Fibroblast of gingiva (primary cell): ENCODE measurements at places on chromosomes 2 and 18.
A peak's percentile ranks its signal among the peaks of the same experiment; 100 is the strongest.

- peak; percentile 85 for DNase-seq
Observed at GRCh38 chr2:121527009-121527682, 3.5 kb upstream of the RNU4ATAC start.

DNA sequence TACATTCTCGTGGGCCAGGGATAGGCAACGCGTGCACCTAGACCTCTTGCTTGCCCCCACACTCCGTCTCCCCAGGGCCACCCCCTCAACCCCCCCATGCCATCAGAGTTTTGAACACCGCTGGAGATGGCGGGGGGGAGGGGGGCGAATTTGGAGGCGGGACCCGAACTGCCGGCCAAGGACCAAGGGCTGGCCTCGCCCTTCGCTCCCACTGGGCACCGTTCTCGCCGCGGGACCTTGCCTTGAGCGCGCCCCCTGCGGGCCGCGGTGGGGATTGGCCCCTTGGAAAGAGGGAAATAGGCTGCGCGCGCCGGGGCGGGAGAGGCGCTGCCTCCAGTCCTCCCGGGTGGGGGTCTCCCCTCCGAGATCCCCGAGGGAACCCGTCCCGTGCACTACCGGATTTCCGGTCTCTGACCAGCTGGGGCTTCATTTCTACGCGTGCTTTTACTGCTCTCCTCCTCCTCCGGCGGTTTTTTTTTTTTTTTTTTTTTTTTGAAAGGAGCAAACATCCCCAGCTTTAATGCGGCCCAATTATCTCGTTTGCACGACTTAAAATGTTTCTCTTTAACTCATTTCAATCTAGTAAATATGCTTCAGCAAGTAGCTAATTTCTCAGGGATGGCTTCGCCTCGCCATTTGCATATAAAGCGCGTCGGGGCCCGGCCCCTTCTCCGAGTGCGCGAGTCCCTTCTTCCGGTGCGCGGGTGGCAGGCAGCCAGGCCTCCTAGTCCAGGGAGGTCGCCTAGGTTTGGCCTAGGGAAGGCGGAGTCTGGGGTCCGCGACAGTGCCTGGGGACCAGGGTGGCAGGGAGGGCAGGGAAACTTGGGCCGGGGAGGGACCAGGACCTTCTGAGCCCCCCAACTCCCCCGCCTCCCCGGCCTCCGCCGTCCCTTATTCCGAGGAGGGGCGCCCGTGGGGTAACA is 10.0 kb upstream of the GBX2 start:
- DNase-seq: peak; percentile 17

DNA sequence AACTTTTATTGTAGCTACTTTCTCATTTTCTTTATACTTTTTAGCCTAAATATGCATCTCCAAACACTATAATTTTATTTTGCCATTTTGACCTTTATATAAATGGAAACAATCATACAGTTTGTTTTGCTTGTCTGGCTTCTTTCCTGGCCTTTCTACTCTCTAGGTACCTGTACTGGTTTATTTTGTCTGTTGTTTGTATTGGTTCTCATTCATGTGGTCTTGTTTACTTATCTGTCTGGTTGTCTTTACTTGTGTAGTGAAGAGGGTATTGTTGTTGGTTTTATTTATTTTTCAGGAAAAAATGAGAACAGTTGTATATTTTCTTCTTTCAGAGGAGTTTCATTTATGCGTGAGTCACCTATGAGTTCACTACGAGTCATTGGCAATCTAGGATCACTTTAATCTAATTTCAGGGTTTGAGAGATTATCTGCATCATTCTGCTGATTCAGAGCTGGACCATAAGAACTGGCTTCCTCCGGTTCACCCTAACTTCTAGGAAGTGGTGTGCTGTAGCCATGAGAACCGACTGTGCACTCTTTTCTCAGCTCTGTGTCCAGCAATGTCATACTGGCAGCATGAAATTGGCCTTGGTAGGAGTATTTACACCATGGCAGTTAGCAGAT is 33.1 kb upstream of the HDAC4 start:
- DNase-seq: peak; percentile 12

- DNase-seq: no peak
Observed at GRCh38 chr2:122755281-122755780, 999.9 kb downstream of the TSN start.

DNA sequence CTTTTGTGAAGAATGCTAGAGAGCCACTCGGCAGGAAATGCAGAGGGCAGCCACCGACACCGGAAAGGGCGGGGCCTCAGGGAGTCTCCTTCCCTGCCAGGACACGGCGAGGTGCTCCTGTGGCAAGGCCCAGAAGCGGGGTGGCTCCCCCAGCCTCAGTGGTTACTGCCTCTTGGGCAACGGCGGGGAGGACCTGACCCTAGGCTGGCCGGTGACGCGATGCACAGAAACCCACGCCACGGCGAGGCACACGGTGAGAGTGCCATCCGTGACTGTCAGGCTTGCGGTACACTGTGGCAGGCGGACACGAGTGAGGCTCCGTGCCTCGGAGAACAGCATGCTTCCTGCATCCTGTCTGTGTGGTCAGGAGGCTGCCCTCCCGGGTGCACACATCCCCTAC is 47.8 kb downstream of the ZAP70 start:
- DNase-seq: no peak

GRCh38 chr2:181957668-181958067 is 28.0 kb upstream of the PPP1R1C start:
- no peak for DNase-seq

- no peak for DNase-seq
Observed at GRCh38 chr2:127462461-127462860, 44.2 kb downstream of the PROC start.

DNA sequence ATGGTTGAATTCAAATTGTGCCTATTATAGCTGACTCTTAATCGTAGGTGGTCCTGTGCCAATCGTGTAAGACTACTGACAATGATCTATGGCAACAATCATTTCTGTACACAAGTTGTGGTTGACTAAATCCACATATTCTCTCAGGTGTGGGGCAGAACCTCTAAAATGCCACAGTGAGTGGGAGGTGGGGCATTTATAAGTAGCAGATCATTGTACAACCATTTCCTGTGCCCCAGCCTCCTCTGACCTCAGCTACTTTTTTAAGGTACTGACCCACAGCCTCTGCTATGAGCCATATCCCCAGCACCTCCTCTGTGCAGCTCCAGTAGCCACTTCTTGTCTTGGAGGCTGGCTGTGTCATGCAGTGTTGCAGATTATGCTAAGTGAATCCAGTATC is 48.6 kb upstream of the RAPH1 start:
- no peak for DNase-seq

GRCh38 chr18:23401400-23402347 is 51.4 kb upstream of the RIOK3 start:
- DNase-seq: peak; percentile 53

GRCh38 chr18:28947900-28948299 is 771.0 kb upstream of the CDH2 start:
- DNase-seq: no peak

- DNase-seq: peak; percentile 43
Observed at GRCh38 chr2:191051825-191052778, 38.1 kb upstream of the STAT1 start.

DNA sequence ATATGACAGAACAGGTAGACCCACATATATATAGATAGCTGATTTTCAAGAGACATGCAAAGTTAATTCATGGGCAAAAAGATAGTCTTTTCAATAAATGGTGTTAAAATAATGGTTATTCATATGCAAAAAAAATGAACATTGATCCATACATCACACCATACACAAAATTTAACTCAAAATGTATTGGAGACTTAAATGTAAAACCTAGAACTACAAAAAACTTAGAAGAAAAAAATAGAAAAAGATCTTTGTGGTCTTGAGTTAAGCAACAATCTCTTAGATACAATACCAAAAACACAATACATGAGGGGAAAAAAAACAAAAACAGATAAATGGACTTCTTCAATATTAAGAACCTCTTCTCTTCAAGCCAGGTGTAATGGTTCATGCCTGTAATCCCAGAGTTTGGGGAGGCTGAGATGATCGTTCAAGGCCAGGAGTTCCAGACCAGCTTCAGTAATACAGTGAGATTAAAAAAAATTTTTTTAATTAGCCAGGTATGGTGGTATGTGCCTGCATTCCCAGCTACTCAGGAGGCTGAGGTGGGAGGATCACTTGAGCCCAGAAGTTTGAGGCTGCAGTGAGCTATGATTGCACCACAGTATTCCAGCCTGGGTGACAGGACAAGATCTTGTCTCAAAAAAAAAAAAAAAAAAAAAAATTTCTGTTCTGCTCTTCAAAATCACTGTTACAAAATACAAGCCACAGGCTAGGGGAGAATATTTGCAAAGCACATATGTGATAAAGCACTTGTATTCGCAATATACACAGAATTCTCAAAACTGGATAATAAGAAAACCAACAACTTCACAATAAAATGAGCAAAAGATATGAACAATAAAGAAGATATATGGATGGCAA is 32.7 kb upstream of the MYCN start:
- DNase-seq: no peak

GRCh38 chr2:150427298-150427697 is 60.2 kb downstream of the RND3 start:
- DNase-seq: no peak

DNA sequence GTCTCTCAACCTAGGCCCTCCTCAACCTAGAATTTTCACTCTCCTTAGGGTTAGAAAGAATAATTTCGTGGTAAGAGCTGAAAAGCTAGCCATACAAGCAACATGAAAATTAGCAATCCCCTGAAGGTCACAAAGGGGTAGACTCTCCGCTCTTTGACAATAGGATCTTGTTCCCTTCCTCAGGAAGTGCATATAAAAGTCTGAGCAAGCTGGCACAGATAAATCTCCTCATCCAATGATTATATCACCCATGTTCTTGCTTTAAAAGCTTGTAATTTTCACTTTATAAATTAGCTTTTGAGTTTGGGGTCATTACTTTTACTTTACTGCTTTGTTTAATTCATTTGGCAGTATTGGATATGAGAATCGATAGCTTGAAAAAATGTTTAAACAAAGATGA is 852.3 kb upstream of the CRIM1 start:
- DNase-seq: no peak

GRCh38 chr18:6607343-6607742 is 122.2 kb upstream of the ARHGAP28 start:
- DNase-seq: no peak

DNA sequence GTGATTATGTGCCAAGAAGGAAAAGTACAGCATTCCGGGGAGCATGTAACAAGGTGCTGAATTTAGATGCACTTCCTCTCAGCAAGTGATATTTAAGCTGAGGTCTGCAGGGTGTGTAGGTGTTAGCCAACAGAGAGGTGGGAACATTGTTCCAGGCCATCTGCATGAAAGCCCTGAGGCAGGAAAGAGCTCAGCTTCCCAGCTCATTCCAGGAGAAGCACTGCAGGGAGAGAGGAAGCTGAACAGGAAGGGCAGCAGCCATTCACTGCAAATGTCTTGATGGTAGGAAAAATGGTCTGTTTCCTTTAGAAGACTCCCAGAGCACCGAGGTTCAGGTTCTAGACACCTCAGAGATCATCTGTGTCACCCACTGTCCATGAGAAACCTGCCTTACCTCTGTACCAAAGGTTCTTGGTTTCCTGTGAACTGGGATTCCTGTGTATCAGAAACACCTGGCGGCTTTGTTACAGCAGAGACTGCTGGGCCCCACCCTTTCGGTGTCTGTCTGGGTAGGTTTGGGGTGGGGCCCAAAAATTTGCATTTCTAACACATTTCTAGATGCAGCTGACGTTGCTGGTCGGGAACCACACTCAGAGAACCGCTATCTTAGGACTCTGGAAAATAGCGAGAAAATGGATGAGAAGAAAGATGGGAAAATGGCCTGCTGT is 84.0 kb downstream of the RTN4 start:
- no peak for DNase-seq

DNA sequence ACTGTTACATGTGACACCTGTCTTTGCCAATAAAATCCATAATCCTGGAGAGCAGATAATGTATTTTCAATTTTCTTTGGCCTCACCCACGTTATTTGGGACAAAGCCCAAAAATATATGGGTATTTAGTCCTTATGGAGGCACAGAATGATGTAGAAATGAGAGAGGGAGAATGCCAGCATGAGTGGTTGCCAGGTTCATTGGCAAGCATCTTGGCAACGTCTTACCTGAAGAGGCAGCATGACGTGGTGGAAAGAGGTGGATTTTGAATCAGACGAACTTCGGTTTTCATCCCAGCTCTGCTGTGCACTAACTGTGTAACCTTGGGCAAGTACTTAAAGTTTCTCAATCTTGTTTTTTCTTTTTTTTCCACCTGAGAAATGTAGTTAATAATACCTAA is 969.6 kb upstream of the PIK3C3 start:
- DNase-seq: no peak

- no peak for DNase-seq
Observed at GRCh38 chr2:177053716-177054115, 158.9 kb upstream of the HNRNPA3 start.

DNA sequence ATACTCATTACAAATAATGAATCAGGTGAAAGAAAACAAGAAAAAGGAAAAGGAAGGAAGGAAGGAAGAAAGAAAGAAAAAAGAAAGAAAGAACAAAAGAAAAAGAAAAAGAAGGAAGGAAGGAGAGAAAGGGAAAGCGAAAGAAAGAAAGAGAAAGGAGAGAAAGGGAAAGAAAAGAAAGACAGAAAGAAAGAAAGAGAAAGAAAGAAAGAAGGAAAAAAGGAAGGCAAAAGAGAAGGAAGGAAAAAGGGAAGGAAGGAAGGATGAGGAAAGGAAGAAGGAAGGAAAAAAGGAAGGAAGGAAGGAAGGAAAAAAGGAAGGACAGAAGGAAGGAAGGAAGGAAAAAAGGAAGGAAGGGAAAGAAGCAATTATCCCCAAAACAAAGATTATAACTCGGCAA is 1460.4 kb upstream of the PIK3C3 start:
- DNase-seq: no peak

- DNase-seq: peak; percentile 21
Observed at GRCh38 chr2:23486684-23487075, 101.7 kb downstream of the KLHL29 start.
